ENCODE measurements at places on chromosomes 2 and 18.

GRCh38 chr18:63820694-63821093 lies 45.5 kb downstream of the SERPINB7 start:
- DNase-seq = no peak

GRCh38 chr2:29220506-29221270 lies 105.5 kb downstream of the CLIP4 start:
- DNase-seq = no peak

DNA sequence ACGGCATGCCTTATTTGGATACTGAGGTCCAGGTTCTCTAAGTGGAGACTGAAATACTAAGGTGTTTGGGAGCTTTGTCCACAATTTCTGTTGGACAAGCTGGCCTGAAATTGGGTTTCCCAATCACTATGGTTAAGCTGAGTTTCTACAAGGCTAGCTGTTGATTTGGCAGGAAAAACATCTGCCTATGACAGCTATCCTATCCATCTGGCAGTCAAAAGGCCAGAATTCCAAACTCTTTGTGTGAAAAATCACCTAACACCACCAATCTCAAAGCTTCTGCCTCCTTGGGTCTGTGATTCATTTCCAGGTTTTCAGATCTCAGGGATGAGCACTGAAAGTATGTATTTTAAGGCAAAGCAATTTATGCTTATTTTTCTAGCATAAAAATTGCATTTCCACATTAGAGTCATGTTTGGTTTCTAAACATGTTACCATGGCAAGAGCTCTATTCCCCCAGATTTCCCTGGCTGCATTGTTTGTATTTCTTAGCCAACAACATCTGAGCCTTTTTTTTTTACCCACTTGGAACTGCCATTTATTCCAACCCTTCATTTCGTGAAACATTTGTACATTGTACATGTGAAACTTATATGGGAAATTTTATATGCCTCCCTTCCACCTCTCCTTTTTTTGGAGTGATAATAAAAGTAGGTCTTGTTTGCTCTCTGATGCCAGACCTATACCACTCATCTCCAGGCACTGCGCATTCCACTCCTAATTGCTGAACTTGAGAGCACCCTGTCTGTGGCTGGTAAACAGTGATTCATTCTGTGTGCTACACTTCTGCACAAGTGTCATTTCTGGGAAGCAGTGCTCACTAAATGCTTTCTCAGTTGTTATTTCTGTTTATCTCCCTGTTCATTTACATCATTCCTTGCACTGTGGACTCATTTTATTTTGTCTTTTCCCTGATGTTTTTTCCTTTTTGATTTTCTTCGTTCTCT lies 15.9 kb upstream of the CCDC85A start:
- DNase-seq = no peak

DNA sequence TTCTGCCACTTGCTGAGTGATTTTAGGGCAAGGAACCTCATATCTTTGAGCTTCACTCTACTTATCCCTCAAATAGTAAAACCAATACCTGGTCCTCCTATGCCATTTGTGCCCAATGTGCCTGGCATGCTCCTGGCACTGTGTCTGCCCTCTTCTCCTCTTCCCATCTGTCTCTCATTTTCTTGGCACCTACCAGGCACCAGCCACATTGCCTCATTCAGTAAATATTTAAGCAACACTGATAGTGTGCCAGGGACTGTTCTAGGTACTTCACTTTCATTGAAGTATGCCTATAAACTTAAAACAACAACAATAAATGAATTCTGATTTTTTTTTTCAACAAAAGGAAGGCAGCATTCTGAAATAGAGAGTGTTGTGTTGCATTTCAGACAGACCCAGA lies 15.1 kb upstream of the BOD1L2 start:
- DNase-seq = no peak

DNA sequence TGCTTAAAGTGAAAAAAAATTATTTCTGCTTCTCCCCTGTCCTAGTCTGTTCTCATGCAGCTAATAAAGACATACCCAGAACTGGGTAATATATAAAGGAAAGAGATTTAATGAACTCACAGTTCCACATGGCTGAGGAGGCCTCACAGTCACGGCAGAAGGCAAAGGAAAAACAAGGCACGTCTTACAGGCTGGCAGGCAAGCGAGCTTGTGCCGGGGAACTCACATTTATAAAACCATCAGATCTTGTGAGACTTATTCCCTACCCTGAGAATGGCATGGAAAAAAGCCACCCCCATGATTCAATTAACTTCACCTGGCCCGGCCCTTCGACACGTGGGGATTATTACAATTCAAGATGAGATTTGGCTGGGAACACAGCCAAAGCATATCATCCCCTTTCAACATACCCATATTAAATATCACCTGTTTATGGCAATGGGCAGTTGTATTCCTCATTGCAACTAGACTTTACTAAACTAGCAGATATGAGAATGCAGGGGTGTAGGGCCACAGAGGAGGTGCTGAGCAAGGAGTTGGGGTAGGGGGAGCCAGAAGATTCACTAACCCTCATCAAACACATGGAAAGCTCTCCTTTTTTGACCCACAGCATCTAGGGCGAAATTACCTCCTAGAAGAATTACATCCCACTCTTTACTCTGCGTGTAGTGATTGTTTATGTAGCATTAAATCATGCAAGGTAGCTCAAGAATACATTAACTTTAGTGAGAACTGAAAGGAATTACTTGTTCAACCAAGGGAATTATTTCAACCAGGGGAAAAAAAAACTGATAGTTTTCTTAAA lies 183.3 kb upstream of the DOK6 start:
- DNase-seq = no peak

- no peak for DNase-seq
Observed at GRCh38 chr2:48065096-48065495, 158.8 kb upstream of the FBXO11 start.

DNA sequence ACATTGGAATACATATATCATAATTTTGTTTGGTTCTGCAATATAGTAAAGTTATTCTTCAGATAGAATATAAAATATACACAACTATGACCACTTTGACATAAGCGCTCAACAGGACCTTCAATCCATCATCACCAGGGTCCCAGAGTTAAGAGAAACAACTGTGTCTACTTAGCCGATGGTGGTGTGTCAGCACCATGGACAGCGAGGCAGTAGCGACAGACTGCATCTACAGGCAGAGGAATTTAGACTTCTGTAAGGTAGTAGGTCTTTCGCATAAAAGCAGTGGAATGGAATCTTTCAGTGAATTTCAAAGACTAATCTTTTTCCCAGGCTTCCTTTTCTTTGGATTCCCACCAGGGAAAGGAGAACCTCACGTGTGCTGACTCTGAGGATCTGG lies 20.5 kb upstream of the LRPPRC start:
- no peak for DNase-seq

DNA sequence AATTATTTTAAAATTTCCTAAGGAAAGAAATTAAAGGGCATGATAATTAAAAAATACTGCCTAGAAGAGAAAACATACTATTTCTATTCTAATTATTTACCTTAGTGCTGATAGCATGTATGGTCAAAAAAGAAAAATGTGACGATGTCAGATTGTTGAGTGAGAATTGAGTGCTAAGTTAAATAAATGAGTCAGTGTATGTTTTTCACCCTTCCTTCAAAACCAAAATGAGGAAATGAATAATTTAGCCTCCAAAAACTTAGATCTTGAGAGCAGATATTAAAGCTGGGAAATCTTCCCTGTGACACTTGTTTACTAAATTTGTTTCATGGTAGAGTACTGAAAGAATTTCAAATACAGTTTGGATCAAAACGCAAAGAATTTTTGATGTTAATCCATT lies 58.6 kb upstream of the NYAP2 start:
- no peak for DNase-seq

DNA sequence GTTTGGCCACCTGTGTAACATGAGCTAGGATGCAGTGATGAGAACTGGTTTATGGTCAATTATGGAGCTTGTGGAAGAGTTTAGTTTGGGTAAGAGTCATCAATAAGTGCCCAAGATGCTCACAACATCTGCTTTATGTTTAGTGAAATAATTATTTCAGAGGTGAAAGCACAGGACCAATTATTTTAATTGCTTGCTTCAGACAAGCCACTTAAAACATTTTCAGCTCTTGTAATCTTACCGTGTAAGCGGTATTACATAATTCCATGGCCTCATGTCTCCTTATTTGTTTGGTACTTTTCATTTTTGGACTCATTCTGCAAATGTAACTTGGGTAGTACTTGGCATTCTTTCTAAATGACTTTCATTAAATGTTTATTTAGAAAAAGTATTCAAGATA lies 5.4 kb downstream of the B3GNT2 start:
- no peak for DNase-seq

- DNase-seq = no peak
Observed at GRCh38 chr18:49548229-49548636, 13.6 kb upstream of the LIPG start.

- no peak for DNase-seq
Observed at GRCh38 chr2:176128172-176128981, 1.1 kb upstream of the HOXD8 start.

DNA sequence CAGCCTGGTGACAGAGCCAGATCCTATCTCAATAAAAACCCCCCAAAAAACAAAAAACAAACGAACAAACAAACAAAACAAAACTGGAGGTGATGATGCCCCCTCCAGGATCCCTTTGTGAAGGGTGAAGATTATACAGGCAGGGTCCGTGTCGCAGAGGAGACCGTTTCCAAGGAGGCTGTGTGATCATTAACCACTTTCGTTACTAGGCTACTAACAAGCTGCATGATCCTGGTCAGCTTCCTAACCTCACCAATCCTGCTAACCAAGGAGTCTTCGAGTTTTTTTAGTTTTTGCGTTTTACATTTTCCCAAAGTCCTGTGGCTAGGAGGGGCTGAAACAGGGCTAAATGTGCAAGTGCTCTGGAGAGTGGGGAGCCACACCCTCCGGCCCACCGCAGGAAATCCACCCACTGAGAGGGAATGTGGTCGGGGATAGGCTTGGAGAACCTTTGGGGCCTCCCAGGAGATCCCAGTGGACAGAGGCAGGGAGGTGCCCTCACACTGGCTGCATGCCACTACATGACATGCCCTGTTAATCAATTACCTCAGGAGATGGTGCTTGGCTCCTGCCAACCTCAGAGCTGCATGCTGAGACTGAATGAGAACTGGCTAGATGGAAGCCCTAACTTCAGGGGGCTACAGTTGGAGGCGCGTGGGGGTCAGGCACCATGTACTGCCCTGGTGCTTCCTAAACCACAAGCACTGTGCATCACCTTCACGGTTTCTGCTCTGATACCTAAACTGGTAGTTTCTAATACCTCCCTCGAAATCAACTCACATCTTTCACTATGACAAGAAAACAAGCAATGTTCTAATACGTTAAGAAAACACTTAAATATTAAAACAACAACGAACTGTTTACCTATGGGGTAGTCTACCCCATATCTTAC lies 67.5 kb upstream of the RGPD5 start:
- no peak for DNase-seq

- DNase-seq = no peak
Observed at GRCh38 chr2:104368089-104368488, 485.8 kb upstream of the POU3F3 start.

GRCh38 chr2:8729939-8730338 lies 48.1 kb downstream of the ID2 start:
- DNase-seq = no peak

DNA sequence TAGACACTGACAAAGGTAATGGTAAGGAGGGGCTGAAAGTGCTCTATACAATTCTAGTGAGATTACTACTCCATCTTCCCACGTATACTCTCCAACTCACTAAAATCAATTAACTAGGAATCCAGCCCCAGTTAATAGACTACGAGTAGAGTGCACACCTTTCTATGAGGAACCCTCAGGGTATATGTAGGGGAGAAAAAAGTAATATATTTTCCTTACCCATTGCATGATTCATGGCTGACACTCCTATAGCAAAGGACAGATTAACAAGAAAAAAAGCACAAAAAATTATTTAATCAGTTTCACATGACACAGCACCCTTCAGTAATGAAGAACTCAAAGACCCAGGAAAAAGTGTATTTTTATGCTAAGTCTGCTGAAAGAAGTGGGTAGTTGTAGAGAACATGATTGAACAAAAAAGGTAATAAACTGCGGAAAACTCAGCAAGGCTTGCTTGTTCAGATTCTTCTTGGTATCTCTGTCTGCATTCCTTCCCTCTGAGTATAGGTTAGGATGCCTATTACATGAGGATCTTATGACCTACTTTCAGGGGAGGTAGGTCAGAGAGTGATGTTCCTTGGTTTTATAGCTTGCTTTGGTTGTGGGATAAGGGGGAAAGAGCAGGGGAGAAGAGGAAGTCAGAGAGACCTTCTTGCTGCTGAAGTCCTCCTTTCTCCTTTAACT lies 342.0 kb upstream of the DLGAP1 start:
- DNase-seq = no peak

- DNase-seq = no peak
Observed at GRCh38 chr2:170715062-170715931, at the start of gene SP5. SP5 (plus strand) TSS chr2:170715337; CDS start chr2:170715513, 176 bp downstream.

- no peak for DNase-seq
Observed at GRCh38 chr2:69608109-69608508, 35.4 kb downstream of the AAK1 start.

GRCh38 chr2:6623746-6624145 lies 242.0 kb downstream of the CMPK2 start:
- no peak for DNase-seq

DNA sequence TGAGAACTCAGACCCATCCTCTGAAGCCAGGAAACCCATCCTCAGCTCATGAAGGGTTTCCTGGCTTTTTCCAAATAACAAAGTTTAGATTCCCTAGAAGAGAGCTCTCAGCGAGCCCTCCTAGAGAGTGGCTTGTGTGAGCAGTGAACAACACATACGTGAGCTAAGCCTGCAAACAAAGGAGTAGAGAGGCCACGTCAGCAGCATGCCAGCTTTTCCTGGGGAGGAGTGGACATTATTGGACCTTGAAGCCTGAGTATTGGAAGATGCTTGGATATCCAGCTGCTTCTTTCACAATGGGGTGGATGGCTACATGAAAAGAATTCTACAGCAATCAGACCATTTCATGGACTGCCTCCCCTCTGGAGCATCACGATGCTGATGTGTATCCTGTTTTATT lies 21.1 kb downstream of the KIF5C start:
- no peak for DNase-seq

Measured in posterior cingulate gyrus (tissue), 11 donors.